Mammary epithelial cell (primary cell): ENCODE measurements at places on chromosomes 3 and 15. TPM values are rescaled to one million over a fixed set of nuclear protein-coding genes. Genes with fewer than 3 reads are reported as not detected.

GRCh38 chr3:120151791-120152190 is 57.5 kb upstream of the GSK3B start:
- no peak for DNase-seq

Gene TRIM69
- 6.4 and 9.0 TPM in 2 replicates for total RNA-seq

DNA sequence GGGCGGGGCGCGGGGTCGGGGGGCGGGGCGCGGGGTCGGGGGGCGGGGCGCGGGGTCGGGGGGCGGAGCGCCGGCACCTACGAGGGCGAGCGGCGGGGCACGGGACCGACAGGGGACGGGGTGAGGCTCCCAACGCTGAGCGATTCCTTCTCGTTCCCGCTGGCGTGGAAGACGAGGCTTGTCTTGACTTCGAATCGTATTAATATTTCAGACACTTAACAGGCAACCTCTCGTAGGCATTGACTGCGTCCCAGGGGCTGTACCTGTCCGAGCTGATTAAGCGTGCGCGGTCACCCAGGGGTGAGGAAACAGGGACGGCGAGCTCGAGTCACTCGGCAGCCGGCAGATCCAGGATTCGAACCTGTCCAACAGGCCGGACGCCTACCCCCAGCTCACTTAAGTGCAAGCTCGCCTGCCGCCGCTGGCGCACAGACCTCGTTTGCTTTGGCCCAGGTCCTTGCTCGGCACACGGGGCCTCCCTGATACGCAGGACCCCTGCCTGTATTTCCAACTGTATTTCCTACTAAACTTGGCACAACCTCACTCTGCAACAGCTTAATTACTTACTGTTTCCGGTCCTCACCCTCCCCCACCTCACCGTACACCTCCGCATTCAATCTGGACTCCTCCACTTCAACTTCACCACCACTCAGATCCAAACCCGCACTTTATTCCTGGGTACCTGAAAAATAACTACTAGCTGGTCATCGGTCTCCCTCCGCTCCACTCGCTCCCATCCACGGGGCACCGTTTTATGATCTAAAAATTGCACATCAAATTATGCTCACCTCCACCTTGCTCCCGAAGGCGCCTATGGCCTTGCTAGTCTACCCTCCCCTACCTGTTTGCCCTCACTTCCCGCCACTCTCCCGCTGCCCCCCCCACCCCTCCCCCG is 722 bp upstream of the ZXDC start:
- DNase-seq, result peak; percentile 42

DNA sequence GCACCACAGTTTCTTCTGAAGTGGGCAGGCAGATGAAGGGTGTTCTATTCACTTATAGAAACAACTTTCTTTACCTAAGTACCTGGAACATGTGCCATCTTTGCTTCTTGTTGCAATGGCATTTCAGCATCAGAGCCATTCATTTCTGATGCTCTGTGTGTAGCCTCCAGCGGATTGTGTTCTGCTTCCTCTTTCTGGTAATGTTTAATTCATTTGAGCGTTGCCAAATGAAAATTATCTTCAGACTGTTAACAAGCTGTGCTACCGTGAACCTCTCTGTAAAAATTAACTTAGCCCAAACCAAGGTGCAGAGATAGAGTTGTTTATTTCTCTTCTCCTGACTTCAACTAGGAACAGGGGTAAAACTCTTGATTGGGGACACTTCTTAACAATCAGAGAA is 302.0 kb downstream of the EDEM1 start:
- DNase-seq, result no peak

GRCh38 chr15:60729850-60730458 is 251.0 kb upstream of the ICE2 start:
- no peak for DNase-seq

DNA sequence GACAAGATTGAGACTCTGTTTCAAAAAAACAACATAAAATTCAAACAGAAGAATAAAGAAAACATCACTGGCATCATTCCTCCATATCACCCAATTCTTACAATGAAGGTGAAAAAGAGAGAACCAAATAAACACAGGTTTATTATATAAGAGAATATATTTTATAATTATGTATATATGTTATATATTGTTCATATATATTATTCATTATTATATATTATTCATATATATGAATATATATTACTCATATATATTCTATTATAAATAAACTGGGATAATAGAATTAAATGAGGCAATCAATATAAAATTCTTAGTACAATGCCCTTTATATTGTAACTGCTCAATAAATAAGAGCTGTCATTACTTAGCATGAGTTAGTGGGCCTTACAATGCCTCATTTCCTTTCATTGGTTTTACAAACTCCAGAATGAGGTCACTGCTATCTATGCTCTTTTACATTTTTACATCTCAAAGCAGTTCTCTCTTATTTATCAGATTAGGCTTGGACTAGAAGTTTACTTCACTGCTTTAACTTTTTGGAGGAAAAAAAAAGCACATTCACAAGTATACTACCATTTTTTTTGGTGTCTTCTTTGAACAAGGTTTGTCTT is 135.5 kb upstream of the TTC14 start:
- peak; percentile 27 for DNase-seq

DNA sequence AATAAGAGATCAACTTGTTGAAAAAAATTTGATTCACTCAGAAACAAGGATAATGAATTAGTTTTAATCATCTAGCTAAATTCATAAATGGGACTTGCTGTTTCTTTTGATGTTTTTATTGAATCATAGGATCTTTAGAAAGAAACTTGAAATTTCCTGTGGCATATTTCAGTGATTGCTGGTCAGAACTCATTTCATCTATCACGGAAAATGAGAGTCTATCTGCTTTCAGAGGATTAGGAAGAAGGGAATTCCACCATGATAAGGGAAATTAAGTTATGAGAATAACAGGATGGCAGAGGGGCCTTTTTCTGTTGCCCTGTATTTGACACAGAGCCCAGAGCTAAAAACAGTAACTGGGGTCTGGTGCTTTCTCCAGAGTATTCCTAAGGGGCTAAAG is 44.9 kb upstream of the CCNL1 start:
- no peak for DNase-seq

Gene AMT
- 1.2 TPM for total RNA-seq

DNA sequence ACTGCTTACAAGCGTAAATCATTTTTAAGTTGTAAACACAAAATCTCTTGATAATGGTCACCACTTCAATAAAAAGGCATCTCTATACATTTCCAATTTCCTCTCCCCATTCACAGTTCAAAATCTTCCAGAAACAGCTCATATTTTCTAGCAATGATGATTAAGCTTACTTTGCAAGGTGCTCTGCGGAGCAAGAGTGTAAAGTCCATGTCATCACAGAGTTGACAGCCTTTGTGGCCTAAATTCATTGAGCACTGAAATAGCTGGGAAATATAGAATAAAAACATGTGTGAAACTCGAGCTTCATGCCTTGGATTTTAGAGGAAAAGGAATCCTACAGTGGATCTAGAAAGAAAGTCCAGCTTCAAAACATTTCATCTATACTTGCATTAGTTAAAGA is 41.8 kb upstream of the ARPP21 start:
- no peak for DNase-seq

- DNase-seq, result no peak
Measured at GRCh38 chr3:171311784-171312183, 148.4 kb downstream of the TNIK start.

Gene LIPC
- total RNA-seq, result not detected

- DNase-seq, result no peak
Measured at GRCh38 chr3:49027634-49028033, 1.6 kb downstream of the IMPDH2 start.

DNA sequence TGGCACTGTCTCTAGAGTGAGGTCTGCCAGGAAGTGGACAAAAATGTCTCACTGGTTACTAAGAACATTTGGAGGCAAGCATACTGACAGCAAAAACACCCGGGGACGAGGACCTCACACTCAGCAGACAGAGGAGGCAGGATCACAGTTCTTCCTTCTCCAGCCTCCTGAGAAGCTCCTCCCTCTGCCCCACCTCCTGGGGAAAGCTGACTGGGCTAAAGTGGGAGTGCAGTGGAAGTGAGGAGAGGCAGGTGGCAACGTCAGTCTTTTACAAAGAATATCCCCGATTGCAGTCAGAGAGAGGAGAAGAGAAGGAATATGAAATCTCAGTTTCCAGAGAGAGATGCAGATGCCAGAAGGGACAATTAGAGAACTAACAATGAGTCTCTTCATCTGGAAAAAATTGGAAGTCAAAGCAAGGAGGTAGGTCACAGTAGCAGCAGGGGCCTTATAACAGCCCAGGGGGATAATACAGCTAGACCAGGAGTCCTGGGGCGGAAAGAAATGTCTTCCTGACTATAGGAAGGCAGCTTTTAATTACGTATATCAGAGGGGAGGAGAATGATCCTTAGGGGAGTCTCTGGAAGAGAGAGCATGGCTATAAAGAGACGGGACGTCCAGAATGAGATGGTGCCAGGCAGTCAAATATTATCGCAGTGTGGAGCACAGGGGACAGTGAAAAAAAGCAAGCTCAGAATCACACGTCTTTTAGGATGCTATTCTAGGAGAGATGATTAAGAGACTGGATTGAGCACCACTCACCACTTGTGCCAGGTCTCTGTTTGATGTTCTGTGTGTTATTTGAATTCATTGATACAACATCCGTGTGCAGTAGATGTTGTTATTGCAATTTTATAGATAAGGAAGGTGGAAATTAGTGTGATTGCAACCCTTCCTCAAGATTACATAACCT is 47.2 kb downstream of the LEO1 start:
- no peak for DNase-seq

DNA sequence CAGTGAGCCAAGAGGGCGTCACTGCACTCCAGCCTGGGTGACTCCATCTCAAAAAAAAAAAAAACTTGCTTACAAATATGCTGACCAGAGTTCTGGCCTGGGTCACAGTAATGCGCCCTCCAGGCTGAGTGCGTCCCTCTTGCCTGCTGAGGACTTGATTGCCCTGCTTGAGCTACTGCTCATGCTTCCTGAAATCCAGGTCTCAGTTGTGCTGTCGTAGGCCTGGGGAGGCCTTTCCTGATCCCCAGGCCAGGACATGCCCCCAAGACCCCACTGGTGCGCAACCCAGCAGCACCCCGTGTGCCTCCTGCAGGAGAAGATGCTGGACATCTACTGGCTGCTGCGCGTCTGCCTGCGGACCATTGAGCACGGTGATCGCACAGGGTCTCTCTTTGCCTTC is 7.3 kb downstream of the AMIGO3 start:
- no peak for DNase-seq

Gene PTPRG
- 10.5 TPM for total RNA-seq

- DNase-seq, result no peak
Measured at GRCh38 chr15:51054535-51054934, 40.2 kb downstream of the TNFAIP8L3 start.

DNA sequence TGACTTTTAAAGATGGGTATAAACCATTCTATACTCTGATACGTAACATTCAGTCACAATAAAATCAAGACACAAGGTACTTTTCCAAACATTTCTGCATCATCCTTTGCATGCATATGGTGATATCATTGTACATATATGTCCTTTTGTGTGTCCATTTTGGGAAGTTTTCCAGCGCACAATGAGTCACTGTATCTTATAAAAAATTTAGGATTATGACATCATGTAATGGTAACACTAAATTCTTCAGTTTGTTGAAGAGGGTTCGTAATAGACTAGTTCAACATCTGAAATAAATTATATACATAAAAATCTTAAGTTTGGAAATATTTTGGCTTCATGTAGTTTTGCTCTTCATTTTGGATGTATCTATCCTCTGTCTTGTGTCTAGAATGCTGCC is 480.9 kb downstream of the ROBO1 start:
- no peak for DNase-seq
